ENCODE measurements at places on chromosomes 12 and 14.

DNA sequence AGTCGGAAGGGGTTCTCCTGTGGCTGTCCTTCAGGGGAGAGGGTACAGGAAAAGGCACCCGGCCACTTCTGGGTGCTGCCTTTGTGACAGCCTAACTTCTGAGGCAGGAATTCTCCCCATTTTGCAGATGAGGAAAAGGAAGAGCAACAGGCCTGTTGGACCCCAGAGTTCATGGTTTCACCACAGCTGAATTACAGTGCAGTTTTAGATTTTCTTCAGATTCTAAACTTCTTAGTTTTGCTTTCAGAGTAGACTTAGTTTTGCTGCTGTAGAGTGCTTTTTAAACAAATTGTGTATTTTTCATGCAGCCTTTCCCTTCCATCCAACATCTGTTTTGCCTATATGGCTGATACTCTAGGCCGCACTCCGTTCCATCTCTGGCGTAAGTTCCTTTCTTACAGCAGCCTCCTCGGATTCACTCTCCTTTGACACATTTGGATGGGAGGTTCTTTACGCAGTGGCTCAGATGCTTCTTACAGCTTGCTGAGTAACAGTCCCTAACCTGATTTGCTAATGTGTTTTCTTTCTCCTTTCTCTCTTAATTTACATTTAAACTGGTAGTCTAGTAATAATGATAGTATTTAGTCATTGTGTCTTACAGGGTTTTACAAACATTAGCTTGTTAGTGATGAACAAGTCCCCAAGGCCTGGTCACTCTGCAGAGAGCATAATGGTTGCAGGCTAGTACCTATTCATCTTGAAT lies 7.8 kb downstream of the TRAF3 start:
- no peak for DNase-seq

- no peak for DNase-seq
Observed at GRCh38 chr14:92323916-92324818, 1.2 kb downstream of the SLC24A4 start.

DNA sequence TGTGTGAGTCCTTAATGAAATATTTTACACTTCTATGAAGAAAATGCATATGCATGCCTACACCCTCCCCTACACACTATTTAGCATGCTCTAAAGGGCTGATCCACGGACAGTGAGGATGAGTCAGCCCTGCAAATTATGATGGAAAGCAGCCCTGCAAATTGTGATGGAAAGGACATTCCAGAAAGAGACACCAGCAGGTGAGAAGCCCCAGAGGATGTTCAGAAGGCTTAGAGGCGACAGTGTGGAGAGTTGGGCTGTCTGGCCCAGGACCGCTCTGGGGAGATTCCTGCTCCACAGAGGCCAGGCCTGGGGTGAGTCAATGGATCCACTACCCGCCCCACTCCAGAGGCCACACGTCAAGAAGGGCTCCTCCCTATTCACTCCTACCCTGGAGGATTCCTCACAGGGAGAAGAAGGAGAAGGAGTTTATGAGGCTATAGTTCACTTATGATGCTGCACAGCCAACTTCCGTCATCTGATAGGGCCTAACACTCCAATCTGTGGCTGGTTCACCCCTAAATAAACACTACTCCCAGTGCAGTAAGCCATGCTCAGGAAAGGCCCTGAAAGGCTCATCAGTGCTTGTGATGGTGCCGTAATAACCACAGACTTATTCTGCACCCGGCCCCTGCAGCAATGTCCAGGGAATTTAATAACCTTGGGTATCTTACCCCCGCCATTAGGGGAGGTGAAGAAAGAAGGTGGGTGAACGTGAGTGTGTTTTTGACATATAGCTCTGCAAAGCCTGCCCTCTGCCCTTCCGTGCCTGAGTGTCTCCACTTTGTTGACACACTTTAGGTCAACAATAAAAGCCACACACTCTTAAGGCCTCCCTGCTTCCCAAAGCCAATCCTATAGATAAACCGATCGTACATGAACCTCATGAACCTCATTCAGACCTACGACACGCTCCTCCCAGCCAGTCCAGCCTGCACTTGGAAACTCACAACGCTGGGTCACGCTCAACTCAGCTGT lies 46.4 kb downstream of the CLMN start:
- no peak for DNase-seq

DNA sequence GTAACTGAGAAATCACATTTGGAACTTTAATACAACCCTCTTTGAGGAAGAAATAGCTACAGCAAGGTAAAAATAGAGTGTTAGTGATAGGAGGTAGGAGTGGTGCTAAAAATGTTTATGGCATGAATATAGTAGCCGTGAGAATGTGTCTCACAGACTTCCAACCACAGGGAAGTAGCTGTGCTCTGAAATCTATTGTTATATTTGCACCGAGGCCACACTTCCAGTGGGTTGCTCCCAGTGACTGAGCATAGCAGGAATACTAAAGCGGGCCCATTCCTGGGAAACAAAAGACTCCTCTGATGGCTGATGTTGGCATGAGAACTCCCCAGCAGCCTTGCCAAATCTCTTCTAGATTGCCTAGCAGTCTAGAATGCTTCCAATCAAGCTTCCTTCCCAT lies 174.1 kb upstream of the PLXNC1 start:
- no peak for DNase-seq

DNA sequence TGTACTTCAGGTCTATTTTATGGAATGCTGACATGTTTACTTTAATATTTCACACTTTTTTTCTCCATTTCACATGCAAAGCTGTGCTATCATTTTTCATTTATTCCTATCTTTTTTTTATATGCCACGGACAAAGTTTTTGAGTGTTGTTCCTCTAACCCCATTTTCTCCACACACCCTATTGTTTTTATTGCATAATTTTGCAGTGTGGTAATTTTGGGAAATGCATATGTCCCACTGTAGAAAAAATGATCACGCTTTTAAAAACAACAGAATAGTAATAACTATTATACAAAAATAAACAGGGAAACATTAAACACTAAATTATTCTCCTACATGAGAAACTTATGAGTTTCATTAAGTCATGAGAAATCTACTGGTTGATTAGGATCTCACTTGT lies 14.2 kb downstream of the ZFC3H1 start:
- no peak for DNase-seq

- DNase-seq: no peak
Observed at GRCh38 chr12:4779749-4780148, 59.5 kb downstream of the GALNT8 start.

DNA sequence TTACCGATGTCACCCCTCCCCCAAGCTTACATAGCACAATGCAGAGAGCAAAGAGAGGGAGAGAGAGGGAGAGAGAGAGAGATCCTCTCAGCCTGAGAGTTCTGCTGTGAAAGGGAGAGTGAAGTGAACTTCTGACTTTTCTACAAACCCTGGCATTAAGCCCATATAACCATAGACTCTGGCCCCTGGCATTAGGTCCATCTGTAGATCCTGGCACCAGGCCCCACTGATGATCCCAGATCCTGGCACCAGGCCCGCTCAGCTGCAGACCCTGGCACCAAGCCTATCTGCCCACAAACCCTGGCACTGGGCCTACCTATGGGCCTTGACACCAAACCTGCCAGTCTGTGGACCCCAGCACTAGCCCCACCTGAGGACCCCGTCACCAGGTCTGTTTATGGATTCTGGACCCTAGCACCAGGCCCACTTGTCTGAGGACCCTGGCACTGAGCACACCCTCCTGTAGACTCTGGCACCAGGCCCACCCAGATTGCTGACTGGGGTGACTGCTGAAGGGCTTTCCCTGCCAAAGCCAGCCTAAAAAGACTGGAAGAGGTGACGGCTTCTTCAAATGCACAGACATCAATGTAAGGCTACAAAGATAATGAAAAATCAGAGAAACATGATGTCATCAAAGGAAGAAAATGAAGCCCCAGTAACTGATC lies 14.5 kb upstream of the KRT83 start:
- no peak for DNase-seq

DNA sequence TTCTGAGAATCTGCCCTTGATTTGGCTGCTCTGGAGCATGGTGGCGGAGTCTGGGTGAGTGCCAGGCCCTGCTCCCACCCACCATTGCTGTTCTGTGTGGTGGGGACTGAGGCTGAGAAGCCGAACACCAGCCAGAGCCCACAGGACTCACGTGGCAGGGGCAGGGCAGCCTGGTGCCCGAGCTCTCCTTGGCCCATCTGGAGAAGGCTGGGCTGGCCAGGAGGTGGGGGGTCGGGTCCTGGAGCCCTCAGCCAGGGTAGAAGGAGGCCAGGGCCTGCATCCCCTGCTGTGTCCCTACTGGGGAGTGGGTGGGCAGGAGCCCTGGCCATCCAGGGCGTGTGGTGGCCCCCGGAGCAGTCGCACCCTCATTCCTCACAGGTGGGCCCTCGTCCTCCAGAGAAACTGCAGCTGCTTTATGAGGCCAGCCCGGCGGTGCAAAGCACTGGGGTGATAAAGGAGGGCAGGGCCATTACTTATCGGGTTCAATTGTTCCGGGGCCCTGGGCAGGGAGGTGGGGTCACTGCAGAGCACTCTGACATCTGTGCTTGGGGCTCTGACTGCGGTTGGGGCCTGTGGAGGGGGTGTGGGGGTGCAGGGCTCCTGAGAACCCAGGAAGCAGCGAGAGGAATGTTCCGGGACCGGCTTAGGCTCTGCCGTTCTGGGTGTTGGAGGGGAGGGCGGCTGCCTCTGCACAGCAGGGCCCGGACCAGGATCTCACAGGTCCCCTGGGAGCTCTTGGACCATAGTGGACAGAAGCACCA lies 217.5 kb upstream of the C14orf180 start:
- DNase-seq: no peak

- DNase-seq: no peak
Observed at GRCh38 chr12:68240079-68240478, 13.3 kb downstream of the IL22 start.

DNA sequence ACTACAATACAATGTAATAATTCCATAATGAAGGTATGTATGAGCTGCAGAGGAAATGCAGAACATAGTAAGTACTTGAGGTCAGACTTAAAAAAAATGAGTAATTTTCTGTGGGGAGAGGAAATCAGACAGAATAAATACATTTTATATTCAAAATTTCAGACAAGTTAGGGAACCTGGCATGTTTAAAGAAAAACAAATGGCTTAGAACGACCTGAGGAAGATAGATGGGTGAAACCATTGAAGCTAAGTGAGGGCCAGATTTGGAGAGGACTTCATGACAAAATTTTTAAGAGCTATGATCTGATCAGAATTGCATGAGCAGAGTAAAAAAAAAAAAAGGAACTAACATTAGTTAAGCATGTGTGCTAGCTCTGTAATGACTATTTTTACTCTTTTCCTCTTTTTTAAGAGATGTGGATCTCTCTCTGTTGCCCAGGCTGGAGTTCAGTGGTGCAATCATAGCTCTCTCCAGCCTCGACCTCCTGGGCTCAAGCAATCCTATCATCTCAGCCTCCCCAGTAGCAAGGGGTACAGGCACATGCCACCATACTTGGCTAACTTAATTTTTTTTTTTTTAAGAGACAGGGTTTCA lies 157.6 kb upstream of the PDE3A start:
- DNase-seq: no peak

GRCh38 chr12:88035907-88036289 lies 6.7 kb upstream of the C12orf50 start:
- no peak for DNase-seq

GRCh38 chr12:101700299-101700820 lies 2.9 kb downstream of the CHPT1 start:
- no peak for DNase-seq

DNA sequence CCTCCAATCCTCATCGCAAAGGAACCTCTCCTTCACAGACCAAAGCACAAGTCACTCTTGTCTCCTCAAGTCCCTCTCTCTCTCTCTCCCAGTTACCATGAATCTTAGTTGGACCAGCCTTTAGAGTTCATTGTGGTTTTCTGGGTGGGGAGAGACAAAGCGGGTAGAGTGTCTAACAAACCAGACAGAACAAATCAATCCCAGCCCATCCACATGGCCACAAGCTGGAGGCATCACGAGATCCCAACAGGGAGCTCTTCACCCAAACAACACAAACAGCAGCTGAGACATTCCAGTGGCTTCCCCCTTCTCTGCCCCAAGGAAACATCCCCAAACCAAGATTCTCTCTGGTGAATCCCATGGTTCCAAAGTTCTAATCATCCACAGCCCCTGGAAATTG lies 22.4 kb downstream of the ACTN1 start:
- no peak for DNase-seq

DNA sequence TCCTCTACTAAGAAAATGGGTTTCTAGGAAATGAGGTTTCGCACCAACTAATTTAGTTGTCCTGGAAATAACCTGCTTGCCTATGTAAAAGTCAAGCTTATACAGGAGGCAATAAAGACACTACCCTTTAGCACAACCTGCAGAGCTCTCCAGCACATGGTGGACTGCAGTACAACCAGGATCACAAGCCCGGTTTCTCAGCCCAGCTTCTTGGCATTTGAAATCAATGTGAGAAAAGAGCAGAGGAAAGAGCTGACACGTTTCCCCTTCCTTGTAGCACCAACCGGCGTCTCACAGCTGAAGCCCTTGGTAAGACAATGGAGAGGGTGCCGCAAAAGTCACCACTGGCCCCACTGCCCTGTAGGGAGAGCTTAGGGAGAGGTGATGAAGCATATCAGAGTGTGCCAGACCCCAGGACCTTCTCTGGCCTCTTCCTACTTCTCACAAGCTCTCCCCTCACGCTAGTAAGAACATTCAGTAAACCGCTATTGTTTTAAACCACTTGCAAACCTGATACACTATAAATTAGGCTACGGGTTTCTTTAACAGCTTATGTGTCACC lies 8.6 kb downstream of the SPTLC2 start:
- DNase-seq: peak; percentile 2

DNA sequence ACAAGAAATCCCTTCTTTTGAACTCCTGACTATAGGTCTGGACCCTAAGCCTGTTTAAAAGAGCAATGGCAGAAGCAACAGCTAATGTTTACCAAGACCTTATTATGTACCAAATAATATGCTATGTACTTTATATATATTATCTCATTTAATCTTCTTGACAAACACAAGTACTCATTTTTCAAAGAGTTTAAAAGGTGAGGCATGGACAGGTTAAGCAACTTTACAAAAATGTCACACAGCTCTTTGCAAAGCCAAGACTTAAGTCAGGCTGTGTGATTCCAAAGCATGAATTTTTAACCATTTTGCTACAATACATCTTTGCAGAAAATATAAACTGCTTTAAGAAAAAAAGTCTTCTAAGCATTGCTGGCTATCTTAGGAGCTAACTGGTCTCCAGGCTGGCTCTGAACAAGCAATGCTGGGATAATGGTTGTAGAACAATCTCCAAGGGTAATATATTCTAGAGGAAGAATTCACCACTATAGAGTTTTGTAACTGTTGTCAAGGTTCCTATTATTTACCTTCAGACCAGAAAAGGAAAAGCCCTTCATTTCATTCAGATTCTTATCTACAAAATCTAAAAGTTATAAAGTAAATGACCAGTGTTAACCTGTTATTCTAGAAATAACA lies 22.1 kb downstream of the SYNJ2BP start:
- DNase-seq: no peak

GRCh38 chr12:68185598-68185997 lies 26.1 kb upstream of the IFNG start:
- no peak for DNase-seq

GRCh38 chr14:74459289-74459946 lies 33.4 kb upstream of the SYNDIG1L start:
- DNase-seq: peak; percentile 46

- no peak for DNase-seq
Observed at GRCh38 chr12:46181465-46181864, 87.4 kb downstream of the SLC38A1 start.
